ENCODE measurements at places on chromosomes 6 and 20.

DNA sequence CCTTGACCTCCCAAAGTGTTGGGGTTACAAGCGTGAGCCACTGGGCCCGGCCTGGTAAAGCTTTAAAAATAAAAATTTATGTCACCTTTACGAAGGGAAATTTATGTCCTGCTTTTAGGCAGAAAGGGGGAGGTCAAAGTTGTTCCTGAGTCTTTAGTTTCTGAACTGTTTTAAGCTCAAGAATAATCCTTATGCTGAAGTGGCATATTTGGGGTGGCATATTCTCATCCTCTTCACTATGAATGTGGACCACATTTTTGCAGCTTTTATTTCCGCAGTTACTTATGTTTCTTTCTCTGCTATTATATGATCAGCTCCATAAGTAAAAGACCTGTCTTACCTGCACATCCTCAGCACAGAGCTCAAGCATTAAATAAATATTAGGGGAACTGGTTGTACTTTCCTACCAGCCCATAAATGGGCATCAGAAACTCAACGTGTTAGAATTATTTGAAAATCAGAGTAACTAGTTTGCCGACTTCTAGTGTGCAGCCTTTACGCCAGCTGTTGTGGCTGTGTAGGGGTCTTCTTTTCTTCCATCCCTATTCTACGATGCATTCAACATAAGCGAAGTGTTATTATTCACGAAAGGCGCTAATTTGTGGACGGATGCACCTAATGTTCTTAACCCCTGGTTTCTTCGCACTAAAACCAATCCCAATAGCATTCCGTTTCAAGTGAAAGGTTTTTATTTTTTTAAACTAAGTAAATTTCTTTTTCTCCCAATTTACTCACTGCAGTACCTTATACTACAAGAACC, 867 bp upstream of the AKAP7 start:
- DNase-seq: no peak

DNA sequence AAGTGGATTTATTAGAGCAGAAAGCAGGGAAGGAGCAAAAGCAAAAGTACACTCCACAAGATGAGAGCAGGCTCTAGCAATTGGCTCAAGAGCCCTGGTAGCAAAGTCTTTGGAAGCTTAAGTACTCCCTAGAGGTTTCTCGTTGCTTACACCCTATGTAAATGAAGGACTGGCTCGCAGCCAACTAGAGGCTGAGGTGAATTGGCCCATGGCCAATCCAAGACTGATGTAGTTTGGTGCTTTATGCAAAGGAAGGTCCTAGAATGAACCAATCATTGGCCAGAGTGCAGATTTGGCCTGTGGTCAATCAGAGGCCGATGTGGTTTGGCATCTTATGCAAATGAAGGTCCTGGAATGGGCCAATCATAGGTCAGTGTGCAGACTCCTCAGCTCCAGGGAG, 191.3 kb upstream of the ARID1B start:
- DNase-seq: no peak

GRCh38 chr6:132742495-132742894, 15.2 kb downstream of the VNN2 start:
- DNase-seq: no peak

GRCh38 chr6:108904741-108905140, 56.5 kb downstream of the ARMC2 start:
- no peak for DNase-seq

GRCh38 chr20:38135271-38135650, 29.8 kb downstream of the TGM2 start:
- DNase-seq: no peak

- no peak for DNase-seq
These were observed 100.5 kb upstream of the QKI start for GRCh38 chr6:163313981-163314380.

DNA sequence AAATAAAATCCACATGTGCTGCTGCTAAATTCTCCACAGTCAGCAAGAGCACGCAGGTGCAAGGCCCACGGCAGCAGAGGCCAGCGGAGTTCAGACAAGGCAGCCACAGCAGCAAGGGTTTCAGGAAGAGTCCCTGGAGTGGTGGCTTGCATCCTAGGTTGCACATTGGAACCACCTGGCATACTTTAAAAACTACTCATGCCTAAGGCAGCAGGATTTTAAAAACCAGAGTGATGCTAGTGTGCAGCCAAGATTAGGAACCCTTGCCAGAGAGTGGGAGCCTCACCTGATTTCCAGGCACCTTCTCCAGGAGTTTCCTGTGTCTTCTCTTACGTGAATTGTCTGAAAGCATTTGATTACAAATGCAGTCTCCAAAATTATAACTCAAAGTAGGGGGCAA, 104.0 kb upstream of the GPR6 start:
- no peak for DNase-seq

- no peak for DNase-seq
These were observed 75.7 kb upstream of the CLDN20 start for GRCh38 chr6:155187994-155188706.

- no peak for DNase-seq
These were observed 79.1 kb downstream of the SLC22A23 start for GRCh38 chr6:3377536-3378397.

DNA sequence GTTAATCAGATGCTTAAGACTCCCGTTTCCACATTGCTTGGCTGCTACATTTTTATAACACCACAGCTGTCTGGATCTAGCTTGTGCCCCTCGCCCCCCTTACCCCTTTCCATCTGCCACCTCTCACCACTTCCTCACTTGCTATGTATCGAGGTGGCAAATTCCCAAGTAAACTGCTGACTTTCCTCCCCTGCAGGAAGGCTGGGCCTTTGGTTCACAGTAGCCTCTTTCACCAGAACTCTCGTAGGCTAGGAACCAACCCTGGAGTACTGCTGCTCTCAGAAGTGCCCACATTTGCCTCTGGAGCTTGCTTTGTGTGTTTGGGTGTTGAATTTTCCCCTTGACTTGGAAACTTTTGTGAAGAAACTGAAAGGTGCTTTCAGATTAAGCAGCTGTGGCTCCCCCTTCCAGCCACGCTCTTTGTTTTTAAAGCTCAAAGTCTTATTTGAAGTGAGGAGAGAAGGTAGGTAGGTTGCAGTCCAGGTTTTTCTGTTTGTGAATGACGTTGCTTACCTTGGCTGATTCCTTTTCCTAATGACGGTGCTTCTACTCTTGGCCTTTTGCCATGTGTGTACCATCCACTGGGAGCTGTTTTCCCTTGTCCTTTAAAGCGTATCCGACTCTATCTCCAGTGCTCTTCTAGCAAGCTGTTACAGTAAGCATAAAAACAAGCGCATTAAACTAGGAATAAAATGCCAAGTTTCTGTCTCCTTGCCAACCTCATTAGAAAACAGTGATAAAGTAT, 90.4 kb downstream of the CARMIL1 start:
- no peak for DNase-seq

- DNase-seq: no peak
These were observed 6.3 kb downstream of the OR2A4 start for GRCh38 chr6:131694832-131695426.

GRCh38 chr6:142819603-142820337, 125.2 kb downstream of the HIVEP2 start:
- DNase-seq: no peak

- no peak for DNase-seq
These were observed 97.1 kb upstream of the IYD start for GRCh38 chr6:150271501-150272263.

DNA sequence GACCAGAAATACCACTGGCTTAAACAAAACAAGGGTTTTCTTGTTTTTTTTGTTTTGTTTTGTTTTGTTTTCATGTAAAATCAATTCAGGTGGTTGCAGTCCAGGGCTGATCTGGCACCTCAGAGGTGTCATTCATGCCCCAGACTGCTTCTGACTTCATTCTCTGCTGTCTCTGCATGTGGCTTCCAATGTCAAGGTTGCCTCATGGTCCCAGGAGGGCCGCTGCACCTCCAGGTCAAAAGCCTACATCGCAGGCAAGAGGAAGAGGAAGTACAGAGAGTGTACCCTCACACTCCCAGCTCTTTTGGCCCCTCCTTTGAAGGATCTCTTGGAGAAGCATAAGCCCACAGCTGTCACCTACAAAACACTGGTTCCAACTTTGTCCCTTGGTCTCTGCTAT, 1.4 kb upstream of the BTN3A1 start:
- DNase-seq: no peak

GRCh38 chr20:19784511-19785172, 26.6 kb downstream of the RIN2 start:
- no peak for DNase-seq

All from esophagus squamous epithelium (tissue), 5 donors.